ENCODE measurements at places on chromosomes 5 and 9.

DNA sequence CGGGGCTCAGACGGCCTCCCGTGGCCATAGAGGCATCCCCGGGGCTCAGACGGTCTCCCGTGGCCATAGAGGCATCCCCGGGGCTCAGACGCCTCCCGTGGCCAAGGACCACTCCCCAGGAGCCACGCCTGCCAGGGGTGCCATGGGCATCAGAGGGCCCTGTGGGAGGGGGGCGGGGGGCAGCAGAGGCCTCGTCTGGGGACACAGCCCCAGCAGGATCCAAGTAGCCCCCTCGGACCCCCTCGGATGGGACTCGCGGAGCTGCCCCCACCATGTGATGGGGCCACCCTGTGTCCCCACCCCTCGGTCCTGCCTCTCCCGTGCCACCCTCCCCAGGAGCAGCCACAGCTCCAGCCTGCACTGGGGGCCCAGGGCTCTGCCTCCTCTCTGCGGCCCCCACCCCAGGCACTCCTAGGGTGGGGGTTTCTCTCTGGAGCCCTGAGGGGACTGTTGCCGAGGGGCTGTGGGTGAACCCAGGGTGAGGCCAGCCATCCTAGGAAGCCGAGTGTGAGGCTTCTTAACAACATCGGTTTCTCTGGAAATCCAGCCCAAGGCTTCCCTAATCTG, 2.5 kb downstream of the ENTPD8 start:
- no peak for DNase-seq

GRCh38 chr9:97545486-97545885, 44.0 kb downstream of the TMOD1 start:
- DNase-seq = no peak

- no peak for DNase-seq
These were observed 385.8 kb downstream of the PTPRD start for GRCh38 chr9:10226996-10227395.

- peak; percentile 98 for DNase-seq
These were observed 50.4 kb downstream of the USP20 start for GRCh38 chr9:129885670-129886106.

DNA sequence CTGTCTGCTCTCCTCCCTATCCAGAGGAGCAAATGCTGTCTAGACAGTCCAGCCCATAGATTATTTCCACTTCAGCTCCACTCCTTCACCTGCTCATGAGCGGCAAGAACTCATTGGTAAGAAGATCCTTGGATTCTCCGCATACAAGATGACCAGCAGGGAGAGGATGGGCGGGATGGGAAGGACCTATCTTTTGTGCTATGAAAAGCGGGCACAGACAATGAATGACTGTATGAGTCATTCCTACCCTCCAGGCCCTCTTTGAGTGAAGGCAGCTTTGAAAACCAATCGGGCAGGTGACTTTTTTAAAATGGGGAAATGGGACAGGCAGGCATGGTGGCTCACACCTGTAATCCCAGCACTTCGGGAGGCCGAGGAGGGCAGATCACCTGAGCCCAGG, 49.4 kb downstream of the SMIM23 start:
- DNase-seq = peak; percentile 53

GRCh38 chr9:83706676-83707517, 861 bp downstream of the UBQLN1 start:
- DNase-seq = no peak

DNA sequence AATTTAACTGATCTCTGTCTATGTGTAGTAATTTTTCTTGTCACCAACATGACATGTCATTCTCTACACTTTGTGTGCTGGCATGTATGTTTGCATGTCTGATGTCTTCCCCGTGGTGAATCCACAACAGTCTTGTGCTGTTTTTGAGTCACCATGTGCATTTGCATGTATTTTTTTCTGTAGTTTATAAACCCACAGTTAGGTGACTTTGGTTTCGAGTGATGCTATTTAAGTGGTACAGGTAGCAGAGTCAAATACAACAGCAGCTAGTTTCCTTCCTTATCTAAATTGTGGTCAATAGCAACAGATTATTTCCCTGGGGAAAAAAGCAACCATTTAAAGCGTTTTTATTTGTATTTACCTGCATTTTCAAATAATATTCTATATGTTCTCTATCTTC, 89.9 kb upstream of the FSD1L start:
- no peak for DNase-seq

DNA sequence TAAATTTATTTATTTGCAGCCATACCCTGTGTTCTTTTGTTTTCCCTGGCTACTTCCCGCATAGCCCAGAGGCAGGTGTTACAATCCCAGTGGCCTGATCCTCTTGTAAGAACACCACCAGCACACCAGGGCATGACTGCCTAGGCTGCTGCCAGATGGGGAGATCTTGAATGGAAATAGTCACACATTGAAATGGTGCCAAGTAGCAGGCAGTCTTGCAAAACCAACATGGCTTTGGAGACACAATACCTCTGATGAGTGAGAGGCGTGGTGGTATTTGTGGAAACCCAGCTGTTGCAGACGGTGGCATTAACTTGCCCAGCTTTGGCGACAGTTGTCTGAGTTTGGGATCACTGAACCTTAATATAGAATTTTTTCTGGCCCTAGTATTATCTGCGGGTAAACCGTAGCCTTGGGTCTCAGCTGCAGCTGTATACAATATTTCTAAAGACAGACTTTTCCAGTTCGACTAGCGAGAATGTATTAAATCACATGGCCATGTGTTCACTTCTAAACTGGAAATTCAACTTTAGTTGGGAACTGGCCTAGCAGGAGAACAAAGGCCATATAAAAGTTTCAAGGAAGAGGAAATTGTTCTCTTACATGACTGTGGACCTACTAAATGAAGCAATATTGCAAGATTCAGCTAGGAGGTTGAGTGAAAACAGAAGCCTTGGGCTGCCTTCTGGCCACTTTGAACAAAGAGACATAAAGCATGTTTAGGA, 277.0 kb downstream of the SMARCA2 start:
- peak; percentile 14 for DNase-seq

DNA sequence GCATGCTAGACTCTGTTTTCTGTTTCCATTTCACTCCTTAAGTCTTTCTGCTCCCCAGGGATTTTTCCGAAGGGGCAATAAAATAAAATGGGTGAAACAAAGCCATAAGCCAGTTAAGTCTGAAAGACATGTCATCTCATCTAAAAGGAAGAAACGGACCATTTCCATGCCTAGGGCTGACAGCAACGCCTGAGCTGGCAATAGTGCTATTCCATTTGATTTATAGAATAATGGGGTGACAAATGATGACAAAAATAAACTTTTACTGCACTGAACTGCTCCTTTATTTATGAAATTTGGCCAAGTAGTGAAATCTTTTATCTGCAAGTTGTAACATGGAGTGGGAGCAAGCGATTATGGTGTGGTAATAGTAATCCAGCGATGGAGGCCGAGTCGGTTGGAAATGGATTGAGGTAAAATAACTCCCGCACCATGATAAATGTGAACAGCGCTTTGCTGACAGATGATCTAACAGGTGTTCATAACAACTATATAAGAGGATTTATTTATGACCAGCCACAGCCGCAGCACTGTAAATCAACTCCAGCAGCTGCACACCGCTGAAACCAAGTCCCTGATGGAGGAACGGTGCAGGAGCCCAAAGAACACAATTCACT, 219.8 kb upstream of the TBCA start:
- DNase-seq = no peak

- DNase-seq = no peak
These were observed 86.5 kb downstream of the KDM4C start for GRCh38 chr9:6844267-6844666.

- no peak for DNase-seq
These were observed 99.4 kb upstream of the MVB12B start for GRCh38 chr9:126226991-126227936.

GRCh38 chr9:33287087-33287490, 3.2 kb upstream of the NFX1 start:
- DNase-seq = peak; percentile 79

- no peak for DNase-seq
These were observed 66.1 kb downstream of the DCP2 start for GRCh38 chr5:113042491-113043243.

GRCh38 chr5:33675958-33676464, 215.8 kb downstream of the ADAMTS12 start:
- no peak for DNase-seq

GRCh38 chr9:134289241-134289875, 36.9 kb upstream of the RXRA start:
- no peak for DNase-seq

Data from RWPE1 (cell line).